Osteocyte (in vitro differentiated cells): ENCODE measurements at places on chromosomes 2 and 18.

GRCh38 chr2:85828725-85829124, 60.1 kb downstream of the ST3GAL5 start:
- DNase-seq = peak; percentile 70
- H3K4me1 ChIP-seq = peaks cover 9% of the 10 kb centered on the region
- no peaks in the 10 kb centered on the region for H3K36me3 ChIP-seq
- H3K27me3 ChIP-seq = peaks cover 5% of the 10 kb centered on the region
- no peak overlapping the region for H3K4me3 ChIP-seq

DNA sequence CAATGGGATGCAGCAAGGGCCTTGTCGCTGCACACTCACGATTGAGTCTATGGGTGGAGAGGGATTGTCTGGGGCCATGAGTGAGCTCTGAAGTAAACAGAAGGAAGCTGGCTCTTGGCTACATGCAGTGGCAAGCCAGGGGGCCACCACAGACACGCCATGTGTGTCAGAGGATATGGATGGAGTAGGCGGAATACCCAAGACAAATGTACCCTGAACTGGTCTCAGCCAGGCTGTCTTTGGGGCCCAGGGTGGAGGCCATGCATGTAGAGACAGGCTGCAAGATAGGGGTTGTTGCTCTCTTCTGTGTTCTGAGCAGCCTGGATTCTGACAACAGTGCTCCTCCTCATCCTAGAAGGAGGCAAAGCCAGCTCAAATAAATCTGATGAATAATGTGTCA, 24.0 kb upstream of the ITGA6 start:
- no peaks in the 10 kb centered on the region for H3K36me3 ChIP-seq
- no peaks in the 10 kb centered on the region for H3K27me3 ChIP-seq

- H3K27ac ChIP-seq = peak overlapping the region; percentile 4
- peaks cover 7% of the 10 kb centered on the region for H3K4me1 ChIP-seq
- DNase-seq = no peak
- peaks cover 1% of the 10 kb centered on the region for H3K36me3 ChIP-seq
Measured at GRCh38 chr2:9574331-9574730, 18.7 kb upstream of the ADAM17 start.

GRCh38 chr2:75646090-75646582, 447 bp upstream of the MRPL19 start:
- no peaks in the 10 kb centered on the region for H3K27me3 ChIP-seq
- peaks cover 27% of the 10 kb centered on the region for H3K4me1 ChIP-seq
- no peak for DNase-seq
- peak overlapping the region; percentile 92 for H3K4me3 ChIP-seq
- H3K36me3 ChIP-seq = peaks cover 20% of the 10 kb centered on the region

- peaks cover 38% of the 10 kb centered on the region for H3K4me1 ChIP-seq
- no peaks in the 10 kb centered on the region for H3K36me3 ChIP-seq
- no peak for DNase-seq
- H3K27me3 ChIP-seq = no peaks in the 10 kb centered on the region
Measured at GRCh38 chr2:224982910-224983711, 59.2 kb downstream of the DOCK10 start.
